ENCODE measurements at places on chromosomes 7 and 10. TPM values are rescaled to one million over a fixed set of nuclear protein-coding genes. Genes with fewer than 3 reads are reported as not detected.

DNA sequence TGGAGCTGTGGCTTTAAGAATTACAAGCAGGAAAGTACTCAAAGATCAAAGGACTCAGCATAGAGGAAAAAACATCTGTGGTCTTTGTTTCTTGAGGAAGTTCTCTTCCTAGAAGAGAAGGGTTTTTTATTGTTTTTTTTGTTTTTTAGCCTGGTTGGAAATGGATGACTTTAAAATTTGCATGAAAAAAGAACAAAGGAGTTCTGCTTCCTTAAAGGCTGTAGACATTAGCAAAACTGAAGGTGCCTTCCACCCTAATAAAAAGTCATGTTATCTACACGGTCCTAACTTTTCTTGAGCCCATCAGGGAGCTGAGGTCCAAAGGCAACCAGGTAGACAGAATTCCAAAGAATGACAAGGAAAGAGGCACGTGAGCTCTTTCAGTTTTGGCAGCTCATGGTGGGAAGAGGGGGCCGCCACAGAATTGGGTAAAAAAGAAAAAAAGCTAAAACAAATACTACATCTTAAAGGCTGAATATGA, 356.6 kb downstream of the SH2D4B start:
- H3K27me3 ChIP-seq, result no peaks in the 10 kb centered on the region
- no peaks in the 10 kb centered on the region for H3K36me3 ChIP-seq
- H3K4me3 ChIP-seq, result no peak overlapping the region
- H3K4me1 ChIP-seq, result no peaks in the 10 kb centered on the region
- no peak for DNase-seq

- no peak for DNase-seq
- peaks cover 28% of the 10 kb centered on the region for H3K36me3 ChIP-seq
- H3K27ac ChIP-seq, result no peak overlapping the region
- H3K27me3 ChIP-seq, result no peaks in the 10 kb centered on the region
These were observed 302.8 kb upstream of the AOAH start for GRCh38 chr7:37027104-37027503.

- H3K4me3 ChIP-seq, result no peak overlapping the region
- peaks cover 47% of the 10 kb centered on the region for H3K36me3 ChIP-seq
- no peaks in the 10 kb centered on the region for H3K27me3 ChIP-seq
- H3K27ac ChIP-seq, result peak overlapping the region; percentile 16
These were observed 71.0 kb downstream of the MKI67 start for GRCh38 chr10:128055061-128055868.

DNA sequence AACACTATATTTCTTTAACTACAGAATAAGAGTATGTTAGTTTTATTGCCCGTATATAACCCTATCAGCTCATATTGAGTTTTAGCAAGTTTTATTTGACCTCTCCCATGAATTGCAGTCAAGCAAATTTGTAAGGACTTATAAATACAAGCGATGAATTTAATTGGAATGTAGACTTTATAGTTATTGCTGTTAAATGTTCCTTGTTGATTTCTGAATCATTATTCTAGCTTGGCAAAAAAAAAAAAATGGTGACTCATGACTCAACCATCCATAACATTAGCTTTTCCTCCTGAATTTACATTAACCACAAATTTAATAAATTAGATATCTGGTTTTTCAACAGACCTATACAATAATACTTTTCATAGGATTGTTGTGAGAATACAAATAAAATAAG, 334.0 kb upstream of the LRRTM3 start:
- no peak overlapping the region for H3K27ac ChIP-seq
- H3K4me3 ChIP-seq, result no peak overlapping the region
- H3K27me3 ChIP-seq, result no peaks in the 10 kb centered on the region
- DNase-seq, result no peak

- H3K36me3 ChIP-seq, result no peaks in the 10 kb centered on the region
- H3K4me1 ChIP-seq, result peaks cover 5% of the 10 kb centered on the region
- no peak for DNase-seq
- no peaks in the 10 kb centered on the region for H3K27me3 ChIP-seq
These were observed 209.8 kb downstream of the TRIL start for GRCh38 chr7:28748346-28748745.

GRCh38 chr10:108544500-108545120, 1378.7 kb downstream of the XPNPEP1 start:
- no peaks in the 10 kb centered on the region for H3K27me3 ChIP-seq
- H3K27ac ChIP-seq, result no peak overlapping the region
- peak; percentile 53 for DNase-seq
- no peak overlapping the region for H3K4me3 ChIP-seq
- H3K36me3 ChIP-seq, result no peaks in the 10 kb centered on the region

GRCh38 chr7:125098377-125098970, 168.8 kb upstream of the POT1 start:
- no peaks in the 10 kb centered on the region for H3K27me3 ChIP-seq
- H3K4me1 ChIP-seq, result no peaks in the 10 kb centered on the region
- no peaks in the 10 kb centered on the region for H3K36me3 ChIP-seq
- no peak for DNase-seq
- no peak overlapping the region for H3K4me3 ChIP-seq
- H3K27ac ChIP-seq, result no peak overlapping the region

DNA sequence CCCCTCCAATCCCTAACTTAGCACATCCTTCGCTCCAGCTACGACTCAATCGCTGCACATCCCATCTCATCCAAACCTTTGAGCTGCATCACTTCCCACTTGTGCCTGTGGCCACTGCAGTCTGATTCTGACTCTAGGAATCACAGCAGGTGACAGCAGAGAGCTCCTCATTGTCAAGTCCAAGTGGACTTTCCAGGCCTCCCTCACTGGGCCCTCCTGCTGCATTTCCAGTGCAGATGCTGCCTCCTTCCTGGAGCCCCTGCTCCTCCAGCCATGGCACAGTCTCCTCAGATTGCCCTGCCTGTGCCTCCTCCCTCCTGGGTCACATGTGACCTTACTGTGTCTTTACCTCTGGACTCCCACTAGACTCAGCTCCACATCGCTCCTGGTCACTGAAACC, 157.3 kb downstream of the USP6NL start:
- peaks cover 11% of the 10 kb centered on the region for H3K27me3 ChIP-seq
- H3K36me3 ChIP-seq, result no peaks in the 10 kb centered on the region
- H3K4me1 ChIP-seq, result no peaks in the 10 kb centered on the region
- no peak for DNase-seq
- no peak overlapping the region for H3K4me3 ChIP-seq

Gene GPR37
- not detected for total RNA-seq

Gene HIBADH
- 14.4 TPM for total RNA-seq

Gene PYROXD2
- 18.0 TPM for total RNA-seq

Data from activated naive CD8-positive, alpha-beta T cell treated with anti-CD3 and anti-CD28 coated beads, Interleukin-2, amount 10 ng/mL, durations not matched to agents 7 days and 5 days (primary cell).